ENCODE measurements at places on chromosomes 2 and 18. TPM values are rescaled to one million over a fixed set of nuclear protein-coding genes. Genes with fewer than 3 reads are reported as not detected.

The C18orf32 gene
- 49.7 TPM for total RNA-seq

The CCDC74A gene
- total RNA-seq = 4.0 TPM

The PCARE gene
- total RNA-seq = 0.67 TPM

The GALR1 gene
- not detected for total RNA-seq

The TTC21B gene
- total RNA-seq = 84.0 TPM

- no peaks in the 10 kb centered on the region for H3K36me3 ChIP-seq
- H3K4me1 ChIP-seq = no peaks in the 10 kb centered on the region
- H3K27ac ChIP-seq = no peak overlapping the region
- H3K27me3 ChIP-seq = no peaks in the 10 kb centered on the region
- DNase-seq = no peak
- H3K4me3 ChIP-seq = no peak overlapping the region
Measured at GRCh38 chr18:24491927-24492834, 31.7 kb downstream of the HRH4 start.

DNA sequence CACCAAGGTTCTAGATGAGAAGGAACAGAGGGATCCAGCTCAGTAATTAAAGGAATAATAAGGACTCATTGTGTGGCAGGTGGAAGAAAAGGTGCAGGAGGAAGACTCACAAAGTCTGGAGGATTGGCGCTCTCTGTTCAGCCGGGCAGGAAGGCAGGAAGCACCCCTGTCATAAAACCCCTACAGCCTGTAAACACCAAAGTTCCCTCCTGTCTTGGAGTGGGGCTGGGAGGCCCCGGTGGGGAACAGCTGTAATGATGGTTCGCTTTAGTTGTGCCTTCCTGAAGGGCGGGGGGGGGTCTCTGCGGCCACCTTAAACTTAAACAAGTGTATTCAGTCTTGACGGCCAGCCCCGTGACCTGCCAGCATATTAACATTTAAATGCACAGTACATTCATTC, 84.3 kb downstream of the GBX2 start:
- no peak overlapping the region for H3K4me3 ChIP-seq
- peaks cover 7% of the 10 kb centered on the region for H3K4me1 ChIP-seq
- H3K27ac ChIP-seq = no peak overlapping the region
- no peaks in the 10 kb centered on the region for H3K36me3 ChIP-seq
- DNase-seq = no peak

- no peak overlapping the region for H3K27ac ChIP-seq
- no peak overlapping the region for H3K4me3 ChIP-seq
- H3K4me1 ChIP-seq = no peaks in the 10 kb centered on the region
- DNase-seq = peak; percentile 18
- H3K27me3 ChIP-seq = no peaks in the 10 kb centered on the region
- peaks cover 44% of the 10 kb centered on the region for H3K36me3 ChIP-seq
Measured at GRCh38 chr18:79748321-79749180, 49.2 kb upstream of the KCNG2 start.

- no peak overlapping the region for H3K4me3 ChIP-seq
- no peaks in the 10 kb centered on the region for H3K36me3 ChIP-seq
- no peaks in the 10 kb centered on the region for H3K4me1 ChIP-seq
- H3K27me3 ChIP-seq = no peaks in the 10 kb centered on the region
- no peak for DNase-seq
- no peak overlapping the region for H3K27ac ChIP-seq
Measured at GRCh38 chr2:219409619-219410018, 8.6 kb upstream of the DES start.

DNA sequence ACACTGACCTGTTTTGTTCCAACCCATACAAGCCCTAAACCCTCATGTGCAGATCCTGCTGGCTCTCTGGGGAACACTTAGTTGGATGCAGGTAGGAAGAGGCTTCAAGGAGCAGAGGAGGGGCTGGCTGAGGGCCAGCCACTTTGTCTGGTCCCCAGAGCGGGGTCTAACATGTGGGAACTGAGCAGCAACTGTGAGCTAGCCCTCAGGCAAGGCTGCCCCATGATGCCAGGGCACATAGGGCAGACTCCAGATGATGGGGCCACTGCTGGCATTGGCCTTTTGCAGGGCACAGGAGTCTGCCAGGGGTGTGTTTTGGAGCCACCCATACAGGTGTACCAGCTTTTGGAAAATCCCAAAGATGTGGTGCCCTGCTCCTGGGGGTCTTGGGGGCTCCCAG, 67.7 kb downstream of the HPCAL1 start:
- H3K27ac ChIP-seq = peak overlapping the region; percentile 76
- peaks cover 44% of the 10 kb centered on the region for H3K4me1 ChIP-seq
- H3K36me3 ChIP-seq = no peaks in the 10 kb centered on the region
- no peak for DNase-seq

DNA sequence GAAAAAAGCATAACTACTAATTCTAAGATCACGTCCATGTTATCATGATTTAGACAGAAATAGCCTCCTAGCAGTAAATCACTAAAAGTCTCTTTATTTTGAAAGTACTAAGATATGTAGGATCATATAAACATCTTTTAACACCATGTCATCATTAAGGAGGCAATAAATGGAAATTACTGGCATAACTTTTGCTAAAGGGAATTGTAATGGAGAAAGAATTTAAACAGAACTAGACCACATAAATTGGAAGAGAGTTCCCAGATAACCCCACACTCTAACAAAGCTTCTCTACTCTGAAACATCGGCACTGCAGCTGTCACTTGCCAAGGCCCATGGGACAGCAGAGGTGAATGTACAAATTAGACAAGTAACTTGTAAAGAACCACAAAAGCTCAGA, 29.5 kb downstream of the STK39 start:
- no peak overlapping the region for H3K4me3 ChIP-seq
- H3K36me3 ChIP-seq = no peaks in the 10 kb centered on the region
- H3K27me3 ChIP-seq = no peaks in the 10 kb centered on the region
- no peak overlapping the region for H3K27ac ChIP-seq
- no peaks in the 10 kb centered on the region for H3K4me1 ChIP-seq

- no peaks in the 10 kb centered on the region for H3K36me3 ChIP-seq
- no peak for DNase-seq
- H3K4me1 ChIP-seq = peaks cover 64% of the 10 kb centered on the region
- no peak overlapping the region for H3K27ac ChIP-seq
- no peaks in the 10 kb centered on the region for H3K27me3 ChIP-seq
Measured at GRCh38 chr2:234976479-234977227, 24.8 kb downstream of the SH3BP4 start.

DNA sequence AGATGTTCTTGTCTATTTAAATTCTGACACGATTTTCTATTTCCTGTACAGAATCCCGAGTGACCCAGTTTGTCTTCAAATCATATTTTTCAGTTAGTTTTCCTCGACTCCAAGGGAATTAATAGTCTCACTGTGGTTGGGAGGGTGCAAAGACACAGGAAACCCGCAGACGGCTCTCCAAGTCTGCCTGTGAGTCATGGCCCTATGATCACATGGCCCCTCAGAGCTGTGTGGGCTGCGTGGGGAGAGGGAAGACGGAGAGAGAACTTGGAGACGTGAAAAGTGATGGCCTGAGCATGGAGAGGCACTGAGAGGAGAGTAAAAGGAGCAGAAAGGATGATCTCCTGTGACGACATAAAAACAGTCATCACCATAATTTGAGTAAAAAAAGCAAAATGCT, 989.9 kb downstream of the DCDC2C start:
- no peak for DNase-seq
- no peaks in the 10 kb centered on the region for H3K27me3 ChIP-seq
- H3K4me1 ChIP-seq = no peaks in the 10 kb centered on the region

- H3K36me3 ChIP-seq = no peaks in the 10 kb centered on the region
- peak; percentile 17 for DNase-seq
- H3K27me3 ChIP-seq = no peaks in the 10 kb centered on the region
- no peak overlapping the region for H3K27ac ChIP-seq
Measured at GRCh38 chr2:3637692-3638455, 20.1 kb upstream of the ALLC start.
